Activated T-cell treated with anti-CD3 and anti-CD28 coated beads, Interleukin-2, amount 50 U/mL, for 72 hours (primary cell): ENCODE measurements at places on chromosomes 12 and 14.
A peak's percentile ranks its signal among the peaks of the same experiment; 100 is the strongest.

DNA sequence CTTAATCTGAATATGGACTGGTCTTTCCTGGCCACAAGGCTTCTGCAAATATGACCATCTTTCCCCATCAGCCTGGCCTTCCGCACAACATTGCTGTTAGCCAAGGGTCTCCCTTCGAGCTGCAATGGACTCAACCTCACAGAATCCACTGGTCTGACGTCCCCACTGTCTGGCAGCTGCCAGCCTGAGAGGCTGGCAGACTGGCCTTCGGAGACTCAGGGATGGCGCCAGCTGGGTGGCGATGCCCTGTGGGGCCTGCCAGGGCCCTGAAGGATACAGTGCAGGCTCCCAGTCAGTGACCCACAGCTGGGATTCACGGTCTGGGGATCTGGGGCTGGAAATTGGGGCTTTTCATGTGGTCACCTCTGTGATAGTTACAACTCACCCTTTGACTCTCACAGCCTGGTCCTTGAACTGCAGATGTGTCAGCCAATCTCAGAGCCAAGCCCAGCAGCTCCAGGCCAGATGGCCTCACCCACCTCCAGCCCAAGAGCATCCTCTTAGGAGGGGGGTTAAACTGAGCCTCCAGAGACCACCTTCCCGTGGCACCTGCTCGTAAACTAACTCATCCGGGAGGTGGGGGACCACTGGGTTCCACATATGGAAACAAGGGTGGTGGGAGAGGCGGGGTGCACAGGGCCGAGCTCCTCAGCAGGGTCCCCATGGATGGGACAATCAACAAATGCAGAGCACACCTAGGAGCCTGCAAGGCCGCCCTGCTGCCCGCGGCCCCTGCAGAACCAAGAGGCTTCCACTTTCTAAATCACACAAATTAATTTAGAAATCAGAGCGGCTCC, 21.1 kb upstream of the C14orf180 start:
- no peak for DNase-seq

GRCh38 chr12:93783832-93784231, 106.7 kb downstream of the CRADD start:
- DNase-seq = peak; percentile 68

DNA sequence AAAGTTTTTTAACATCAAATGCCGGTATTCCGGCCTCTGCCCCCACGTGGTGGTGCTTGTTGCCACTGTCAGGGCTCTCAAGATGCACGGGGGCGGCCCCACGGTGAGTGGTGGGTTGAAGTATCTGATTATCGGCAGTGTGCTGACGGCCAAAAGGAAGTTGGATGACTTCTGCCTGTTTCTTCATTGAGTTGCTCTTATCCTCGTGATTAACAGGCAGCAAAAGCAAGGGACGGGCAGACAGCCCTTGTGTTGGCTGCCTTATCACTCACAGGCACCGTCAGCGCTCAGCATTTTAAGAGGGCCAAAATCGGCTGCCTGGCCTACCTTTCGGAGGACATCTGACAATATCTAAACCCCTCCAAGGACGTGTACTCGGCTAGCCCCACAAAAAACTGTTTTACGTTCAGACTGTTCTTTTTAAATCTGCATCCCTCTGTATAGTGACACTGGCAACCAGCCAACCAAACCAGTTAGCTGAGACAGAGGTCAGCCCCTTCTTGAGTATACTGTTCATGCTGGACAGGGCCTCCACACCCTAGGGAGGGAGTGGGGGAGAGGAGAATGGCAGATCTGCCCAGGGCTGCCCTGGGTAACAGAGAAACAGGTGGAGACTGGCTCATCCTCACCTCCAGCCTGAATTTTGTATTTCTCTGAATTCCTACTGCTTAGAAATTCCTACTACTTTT, 22.9 kb upstream of the AKAP5 start:
- DNase-seq = no peak

DNA sequence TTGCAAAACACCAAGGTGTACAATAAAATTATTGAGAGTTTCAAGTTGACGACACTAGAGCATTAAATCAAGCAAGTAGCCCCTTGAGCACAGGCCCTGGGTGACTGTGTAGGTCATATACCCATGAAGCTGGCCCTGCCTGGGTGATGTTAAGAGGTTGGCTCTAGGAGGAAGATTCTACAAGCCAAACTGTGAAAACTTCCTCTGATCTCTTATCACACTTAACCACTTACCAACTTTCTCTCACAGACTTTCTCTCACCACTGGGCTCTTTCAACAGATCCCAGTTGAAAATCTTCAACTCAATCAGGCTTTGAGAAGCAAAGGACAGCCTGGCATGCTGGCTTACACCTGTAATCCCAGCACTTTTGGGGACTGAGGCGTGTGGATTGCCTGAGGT, 186.9 kb upstream of the BTG1 start:
- no peak for DNase-seq

DNA sequence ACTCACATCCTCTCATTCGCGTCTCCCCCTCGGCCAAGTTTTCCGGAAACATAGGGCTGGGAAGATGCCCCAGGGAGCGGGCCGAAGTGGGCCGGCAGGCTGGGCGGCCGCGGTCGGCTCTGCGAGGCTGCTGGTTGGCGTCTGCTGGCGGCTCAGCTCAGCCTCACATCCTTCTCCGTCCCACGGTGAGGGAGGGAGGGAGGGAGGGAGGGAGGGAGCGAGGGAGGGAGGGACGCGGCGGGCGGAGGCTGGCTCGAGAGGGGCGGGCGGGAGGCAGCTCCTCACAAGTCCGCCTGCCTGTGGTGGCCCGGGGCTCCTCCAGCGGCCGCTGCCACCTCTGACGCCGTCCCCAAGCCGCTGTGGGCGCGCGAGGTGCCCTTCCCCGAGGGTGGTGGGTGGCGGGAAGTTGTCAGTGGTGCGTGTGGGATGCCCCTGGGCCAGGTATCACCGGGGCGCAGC, 93.8 kb downstream of the RFLNA start:
- DNase-seq = peak; percentile 59

DNA sequence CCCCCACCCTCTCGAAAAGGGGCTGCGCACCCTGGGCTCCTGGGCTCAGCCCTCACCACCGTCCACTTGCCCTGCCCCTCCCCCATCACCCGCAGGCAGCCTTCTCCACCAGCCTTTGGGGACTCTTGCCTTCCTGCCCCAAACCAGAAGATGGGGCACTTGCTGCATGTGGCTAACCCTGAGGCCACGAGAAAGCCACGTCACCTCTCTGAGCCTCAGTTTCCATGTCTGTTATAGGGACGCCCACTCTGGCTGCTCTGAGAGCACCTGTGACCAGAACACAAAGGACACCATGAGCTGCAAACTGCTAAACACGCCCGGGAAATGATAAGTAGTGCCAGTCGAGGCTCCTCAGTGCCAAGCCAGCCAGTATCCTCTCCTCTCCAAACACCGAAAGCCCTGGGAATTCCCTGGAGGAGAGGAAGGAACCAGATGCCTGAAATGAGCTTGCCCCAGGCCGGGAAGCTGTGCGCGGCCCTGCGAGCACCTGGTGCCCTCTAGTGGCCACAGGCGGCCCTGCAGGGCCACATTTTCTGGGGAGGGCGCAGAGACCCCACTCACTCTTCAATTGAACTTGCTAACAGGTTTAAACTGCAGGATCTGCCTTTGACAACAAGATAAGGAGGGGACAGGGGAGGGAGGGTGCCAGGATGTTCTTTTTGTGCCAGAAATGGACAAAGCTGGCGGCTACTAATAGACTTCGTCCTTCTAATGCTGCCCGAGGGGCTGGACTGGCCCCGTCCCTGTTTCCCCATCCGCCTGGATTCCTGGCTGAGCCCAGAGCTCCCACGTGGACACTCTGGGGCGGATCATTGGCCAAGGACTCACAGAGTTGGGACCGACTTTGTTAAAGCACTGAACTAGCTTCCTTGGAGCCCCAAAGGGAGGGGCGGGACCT, 10.2 kb upstream of the SERPINA9 start:
- peak; percentile 65 for DNase-seq

DNA sequence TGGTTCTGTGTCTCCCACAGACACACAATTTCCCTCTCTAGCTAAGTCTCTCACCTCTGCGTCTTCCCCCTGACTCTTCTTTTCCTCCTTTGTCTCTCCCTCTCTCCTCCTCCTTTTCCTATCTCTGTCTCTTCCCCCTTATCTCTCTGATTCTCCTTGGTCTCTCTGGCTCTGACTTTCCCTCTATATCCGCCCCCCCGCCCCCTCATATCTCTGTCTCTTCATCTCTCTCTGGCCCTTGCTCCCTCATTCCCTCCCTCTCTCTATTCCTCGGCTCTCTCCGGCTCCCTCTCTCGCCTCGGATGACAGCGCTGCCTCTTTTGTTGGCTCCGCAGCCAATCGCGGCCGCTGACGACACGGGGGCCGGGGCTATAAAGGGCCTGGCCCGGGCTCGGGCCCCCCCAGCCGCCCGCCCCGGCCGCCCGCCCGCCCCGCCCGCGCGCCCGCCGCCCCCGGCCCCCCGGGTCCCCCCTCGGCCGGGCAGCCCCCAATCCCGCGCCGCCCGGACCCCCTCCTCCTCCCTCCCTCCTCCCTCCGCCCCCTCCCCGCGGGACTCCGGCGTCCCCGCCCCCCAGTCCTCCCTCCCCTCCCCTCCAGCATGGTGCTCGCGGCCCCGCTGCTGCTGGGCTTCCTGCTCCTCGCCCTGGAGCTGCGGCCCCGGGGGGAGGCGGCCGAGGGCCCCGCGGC, at the start of gene GDF11:
TSS of gene GDF11 (plus strand) at position 404 of the 687 bp plus-strand sequence. CDS start at position 599, 195 bp downstream.
- peak; percentile 81 for DNase-seq

DNA sequence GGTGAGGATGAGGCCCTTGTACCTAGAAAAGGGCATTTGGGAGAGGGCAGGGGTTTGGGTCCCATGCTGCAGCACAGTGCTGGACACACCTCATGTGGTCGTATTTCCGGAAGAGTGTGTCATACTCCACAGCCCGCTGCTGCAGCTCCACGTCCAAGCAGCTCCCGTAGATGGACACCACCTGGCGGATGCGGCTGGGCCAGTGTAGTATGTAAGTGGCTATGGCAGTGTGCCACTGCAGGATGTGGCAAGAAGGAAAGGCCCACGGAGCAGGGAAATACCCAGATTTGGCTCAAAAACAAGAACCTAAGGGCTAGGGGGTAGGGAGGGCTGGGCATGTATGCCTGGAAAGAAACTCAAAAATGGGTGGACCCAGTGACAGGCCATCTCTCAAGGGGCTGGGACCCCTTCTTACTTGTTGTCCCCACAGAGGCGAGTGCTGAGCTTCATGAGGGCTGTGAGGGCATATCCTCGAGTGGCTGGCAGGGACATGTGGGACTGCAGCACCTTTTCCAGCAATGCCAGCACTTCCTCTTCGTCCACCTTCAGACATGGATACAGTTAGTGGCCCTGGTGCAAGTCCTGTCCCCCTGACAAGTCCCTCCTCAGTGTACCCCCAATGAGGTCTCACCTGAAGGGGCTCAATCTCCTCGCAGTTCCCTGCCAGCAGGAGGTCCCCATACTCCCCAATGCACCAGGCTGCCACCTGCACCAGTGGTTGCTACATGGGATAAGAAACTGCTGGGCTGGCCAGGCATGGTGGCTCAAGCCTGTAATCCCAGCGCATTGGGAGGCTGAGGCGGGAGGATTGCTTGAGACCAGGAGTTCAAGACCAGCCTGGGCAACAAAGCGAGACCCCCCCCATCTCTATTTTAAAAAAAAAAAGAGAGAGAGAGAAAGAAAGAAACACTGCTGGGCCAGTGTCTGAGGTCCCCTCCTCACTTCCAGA, 5.4 kb downstream of the AP1G2 start:
- DNase-seq = no peak

DNA sequence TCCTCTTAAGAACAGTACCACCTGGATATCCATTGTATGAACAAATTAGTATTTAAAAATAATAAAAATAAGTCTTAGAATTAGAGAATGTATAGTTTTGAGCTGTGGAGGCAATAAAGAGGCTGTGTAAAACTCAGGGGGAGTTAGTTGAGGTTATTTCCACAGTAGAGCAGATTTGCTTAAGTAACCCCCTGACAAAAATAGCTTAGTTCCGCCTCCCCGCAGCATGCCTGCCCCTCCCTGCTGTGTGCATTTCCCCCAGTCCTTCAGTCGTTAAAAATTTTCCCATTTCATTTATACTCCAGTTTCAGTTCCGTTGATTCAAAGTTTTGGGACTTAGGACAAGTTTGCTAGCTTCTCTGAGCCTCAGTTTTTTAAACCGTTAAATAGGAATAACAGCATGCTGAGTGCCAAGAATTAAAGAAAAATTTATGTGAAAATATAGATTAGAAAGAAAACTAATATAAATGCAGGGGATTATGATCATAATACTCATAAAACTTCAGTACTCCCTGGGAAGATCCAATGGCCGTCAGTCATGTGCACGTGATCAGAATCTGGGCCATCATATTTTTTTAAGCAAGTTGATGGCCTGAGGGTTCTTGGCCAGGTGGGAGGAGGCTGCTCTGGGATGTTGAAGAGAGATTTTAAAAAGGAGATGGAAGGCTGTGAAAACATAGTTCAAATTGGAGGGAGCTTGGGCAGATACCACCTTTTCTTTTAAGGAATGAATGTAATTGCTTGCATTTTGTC, 14.5 kb upstream of the SLC38A2 start:
- DNase-seq = no peak

DNA sequence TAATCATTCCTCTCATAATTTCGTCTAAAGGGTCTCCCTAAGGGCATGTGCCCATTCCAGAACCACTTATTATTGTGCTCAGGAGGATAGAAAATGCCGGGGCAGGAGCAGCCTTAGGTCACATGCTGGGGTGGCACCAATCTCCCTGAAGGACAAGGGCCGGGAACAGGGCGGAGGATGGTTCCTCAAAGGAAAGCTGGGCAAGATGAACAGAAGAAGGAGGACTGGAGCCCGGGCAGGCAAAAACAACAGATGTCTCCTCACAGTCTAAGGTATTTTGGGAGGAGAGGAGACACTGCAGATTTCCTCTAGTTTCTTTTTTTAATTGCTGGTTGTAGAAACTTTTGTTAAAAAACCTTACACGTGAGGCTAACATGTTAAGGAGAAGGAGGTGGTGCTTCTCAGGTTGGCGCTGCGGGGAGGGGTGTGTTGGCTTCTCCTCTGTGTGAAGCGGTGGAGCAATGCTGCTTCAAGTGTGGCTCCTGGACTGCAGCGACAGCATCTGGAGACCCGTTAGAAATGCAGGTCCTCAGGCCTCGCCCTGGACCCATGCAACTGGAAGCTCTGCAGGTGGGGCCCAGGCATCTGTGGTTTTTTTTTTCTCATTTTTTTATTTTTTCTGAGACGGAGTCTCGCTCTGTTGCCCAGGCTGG, 164.8 kb downstream of the AACS start:
- no peak for DNase-seq

DNA sequence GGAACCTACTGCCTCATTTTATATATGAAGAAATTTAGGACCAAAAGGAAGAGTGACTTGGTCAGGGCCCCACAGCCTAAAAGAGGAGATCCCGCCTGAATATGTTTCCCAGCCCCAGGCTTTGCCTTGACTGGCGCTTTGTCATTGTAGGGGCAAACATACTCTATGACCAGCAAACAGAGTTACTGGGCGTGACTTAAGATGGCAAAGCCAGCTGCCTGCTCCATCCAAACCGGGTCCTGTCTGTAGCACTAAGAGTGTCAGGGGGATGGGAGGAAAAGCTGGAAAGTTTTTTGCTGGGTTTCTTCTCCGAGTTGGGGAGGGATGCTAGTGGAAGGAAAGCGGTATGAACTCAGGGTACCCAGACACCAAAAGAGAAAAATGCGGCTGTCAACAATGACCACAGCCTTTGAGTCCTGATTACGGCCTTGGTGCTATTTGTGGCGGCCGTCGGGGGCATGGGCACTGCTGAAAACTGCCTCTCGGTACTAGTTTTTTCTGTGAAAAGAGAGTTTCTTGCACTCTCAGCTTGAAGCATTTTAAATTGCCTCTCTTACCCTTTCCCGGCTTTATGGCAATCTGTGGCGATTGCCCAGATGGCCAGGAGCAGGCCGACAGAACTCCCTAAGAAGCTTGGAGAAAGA, 82.7 kb downstream of the PRIMA1 start:
- no peak for DNase-seq
